ENCODE measurements at places on chromosomes 16 and 17.
A peak's percentile ranks its signal among the peaks of the same experiment; 100 is the strongest.

DNA sequence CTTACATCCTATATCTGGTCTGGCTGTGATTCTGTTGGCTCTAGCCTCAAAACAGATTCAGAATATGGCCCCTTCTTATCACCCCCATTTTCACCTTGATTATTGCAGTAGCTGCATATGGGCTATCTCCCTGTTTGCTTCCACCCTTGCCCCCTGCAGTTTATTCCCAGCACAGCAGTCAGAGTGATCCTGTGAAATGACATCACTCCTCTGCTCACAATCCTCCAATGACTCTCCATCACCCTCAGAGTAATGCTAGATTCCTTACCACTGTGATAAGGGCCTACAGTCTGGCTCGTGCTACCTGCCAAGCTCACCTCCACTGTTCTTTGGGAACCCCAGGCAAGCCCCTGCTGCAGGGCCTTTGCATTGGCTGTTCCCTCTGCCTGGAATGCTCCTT lies 92.5 kb downstream of the ASIC2 start:
- peak; percentile 25 for DNase-seq

- DNase-seq, result no peak
Observed at GRCh38 chr16:86722970-86723369, 144.6 kb downstream of the FOXL1 start.

- no peak for DNase-seq
Observed at GRCh38 chr17:41530062-41531048, 2.2 kb upstream of the KRT19 start.

- DNase-seq, result peak; percentile 87
Observed at GRCh38 chr17:74430706-74431567, 951 bp upstream of the GPRC5C start.

GRCh38 chr16:79767421-79768275 lies 167.1 kb upstream of the MAF start:
- DNase-seq, result peak; percentile 19

- no peak for DNase-seq
Observed at GRCh38 chr17:56171186-56171959, 18.1 kb downstream of the ANKFN1 start.

GRCh38 chr17:57629470-57629869 lies 115.6 kb downstream of the CCDC182 start:
- no peak for DNase-seq

- DNase-seq, result peak; percentile 67
Observed at GRCh38 chr17:42679492-42680330, 1.9 kb downstream of the CCR10 start.

GRCh38 chr17:69630056-69630635 lies 215.6 kb downstream of the MAP2K6 start:
- DNase-seq, result no peak

DNA sequence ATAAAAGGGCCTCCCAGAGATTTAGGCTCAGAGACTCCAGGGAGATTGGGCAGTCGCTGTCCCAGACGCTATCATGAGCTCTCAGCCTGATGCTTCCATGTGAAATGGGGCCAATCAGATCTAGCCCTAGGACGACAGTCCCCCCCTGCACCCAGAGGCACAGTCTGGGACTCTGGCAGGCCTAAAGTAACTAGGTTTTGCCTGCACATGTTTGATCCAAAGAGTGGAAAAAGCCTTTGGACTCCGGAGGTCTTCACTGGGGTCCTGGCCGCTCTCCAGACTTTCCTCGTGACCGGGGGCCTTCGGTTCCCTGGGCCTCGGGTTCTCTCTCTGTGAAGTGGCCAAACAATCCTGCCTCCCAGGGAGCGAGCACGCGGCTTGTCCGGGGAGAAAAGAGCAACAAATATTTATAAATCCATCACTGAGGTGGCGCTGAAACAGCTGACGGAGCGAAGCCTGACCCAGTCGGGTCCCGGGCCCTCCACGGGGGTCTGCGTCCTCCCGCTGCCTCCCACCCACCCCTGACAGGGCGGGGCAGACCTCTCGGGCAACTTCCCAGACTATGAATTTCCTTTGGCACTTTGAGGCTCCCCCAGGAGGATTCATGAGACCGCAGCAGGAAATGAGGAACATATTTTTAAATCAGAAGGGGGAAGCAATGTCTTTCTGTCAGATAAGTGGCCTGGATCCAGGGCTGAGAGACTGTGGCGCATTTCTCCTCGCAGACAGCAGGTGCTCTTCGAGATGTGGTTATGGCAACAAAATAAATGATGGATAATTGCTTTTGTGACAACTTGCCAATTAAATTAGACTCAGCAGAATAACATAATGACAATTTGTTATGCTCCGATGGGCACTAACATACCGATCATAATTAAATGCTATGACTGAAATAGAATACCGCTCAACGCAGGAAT lies 38.9 kb downstream of the MRPS23 start:
- peak; percentile 73 for DNase-seq

GRCh38 chr17:28571361-28572122 lies at the start of gene PIGS:
PIGS (minus strand) TSS chr17:28571524; CDS start chr17:28571496, 28 bp downstream.
- DNase-seq, result peak; percentile 97

All from tibial artery (tissue), 4 donors.